ENCODE measurements at places on chromosomes 3 and 15.

DNA sequence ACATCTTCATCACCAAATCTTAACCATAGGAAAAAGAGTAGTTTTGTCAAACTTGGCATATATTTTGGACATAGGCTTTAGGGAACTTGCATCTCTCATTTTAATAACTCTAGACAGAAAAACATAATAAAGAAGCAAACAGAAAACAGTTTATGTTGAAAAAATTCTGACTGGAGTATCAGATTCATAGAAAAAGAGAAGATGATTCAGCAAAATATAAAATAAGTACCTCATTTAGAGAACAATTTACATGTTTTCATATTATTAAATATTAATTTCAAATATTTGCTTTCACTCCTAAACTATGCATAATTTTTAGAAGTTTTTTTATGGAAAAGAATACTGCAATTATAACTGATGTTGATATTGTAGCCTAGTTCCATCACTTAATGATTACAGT is 12.5 kb downstream of the SATB1 start:
- no peak for DNase-seq

DNA sequence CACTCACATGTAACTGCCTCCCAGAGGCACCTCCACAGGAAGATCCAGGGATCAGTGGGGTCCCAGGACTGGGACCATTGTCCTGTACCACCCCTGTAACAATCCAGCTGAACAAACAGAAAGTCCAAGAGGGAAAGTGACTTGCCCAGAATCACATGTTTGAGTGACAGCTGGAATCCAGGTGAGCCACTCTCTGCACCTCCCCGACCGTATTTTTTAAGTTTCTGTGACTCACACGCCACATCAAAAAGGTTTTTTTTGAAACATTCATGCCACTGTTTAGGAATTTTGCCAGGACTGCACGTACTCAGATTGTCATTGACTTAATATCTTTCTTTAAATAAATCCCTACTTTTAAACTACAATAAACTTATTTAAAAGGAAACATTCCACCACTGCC is 9.8 kb upstream of the SLC6A1 start:
- DNase-seq: peak; percentile 20

DNA sequence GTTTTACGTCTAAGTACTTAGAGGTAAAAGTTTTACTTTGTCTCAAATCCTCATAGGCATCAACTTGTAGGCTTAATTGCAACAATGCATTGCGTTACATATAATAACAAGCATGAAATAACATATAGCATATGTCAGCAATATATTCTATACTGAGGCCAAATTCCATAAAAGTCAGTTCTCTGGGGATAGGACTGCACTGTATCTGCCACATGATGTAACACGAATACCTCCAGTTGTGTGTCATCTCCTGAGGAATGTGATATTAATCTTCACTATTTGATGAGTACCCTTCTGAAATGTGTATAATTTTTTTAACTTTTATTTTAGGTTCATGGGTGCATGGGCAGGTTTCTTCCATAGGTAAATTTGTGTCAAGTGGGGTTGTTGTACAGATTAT is 126.4 kb downstream of the IMPG2 start:
- DNase-seq: peak; percentile 93

DNA sequence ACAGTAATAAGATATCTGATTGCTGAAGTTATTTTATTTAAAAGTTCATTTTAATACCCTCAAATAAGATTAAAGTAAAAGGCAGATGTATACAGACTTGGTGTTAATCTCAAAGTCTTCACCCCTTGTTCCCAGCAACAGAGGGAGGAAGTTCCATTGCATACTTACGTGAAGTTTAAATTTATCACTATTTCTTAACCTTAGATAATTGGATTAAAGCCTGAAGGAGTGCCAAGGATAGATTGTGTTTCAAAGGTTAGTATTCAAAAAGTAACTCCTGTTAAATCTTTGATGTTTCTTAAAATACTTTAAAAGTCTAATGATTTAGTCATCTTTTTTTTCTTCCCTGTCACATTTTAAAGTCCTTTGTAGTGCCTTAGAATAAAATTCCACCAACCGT is 39.3 kb downstream of the ATP1B3 start:
- DNase-seq: peak; percentile 32

GRCh38 chr3:125024817-125025216 is 31.0 kb downstream of the HEG1 start:
- DNase-seq: no peak

GRCh38 chr3:144294659-144295538 is 323.3 kb downstream of the DIPK2A start:
- DNase-seq: no peak

GRCh38 chr3:31469385-31469784 is 63.3 kb upstream of the STT3B start:
- DNase-seq: no peak

GRCh38 chr3:29311795-29312194 is 30.9 kb downstream of the RBMS3 start:
- DNase-seq: peak; percentile 51

GRCh38 chr3:112746675-112747280 is 99.9 kb downstream of the CD200R1L start:
- peak; percentile 77 for DNase-seq

DNA sequence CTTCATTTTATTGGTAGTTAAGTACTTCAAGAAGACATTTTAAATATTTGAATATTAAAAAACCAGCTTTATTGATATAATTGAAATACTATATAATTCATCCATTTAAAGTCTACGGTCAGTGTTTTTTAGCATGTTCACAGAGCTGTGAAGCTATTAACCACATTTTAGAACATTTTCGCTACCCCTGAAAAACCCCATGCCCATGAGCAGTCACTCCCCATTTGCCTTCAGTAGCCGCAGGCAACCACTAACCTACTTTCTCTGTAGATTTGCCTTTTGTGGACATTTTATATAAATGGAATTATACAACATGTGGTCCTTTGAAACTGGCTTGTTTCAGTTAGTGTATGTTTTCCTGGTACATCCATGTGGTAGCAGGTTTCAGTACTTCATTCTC is 55.7 kb downstream of the GPR171 start:
- no peak for DNase-seq

DNA sequence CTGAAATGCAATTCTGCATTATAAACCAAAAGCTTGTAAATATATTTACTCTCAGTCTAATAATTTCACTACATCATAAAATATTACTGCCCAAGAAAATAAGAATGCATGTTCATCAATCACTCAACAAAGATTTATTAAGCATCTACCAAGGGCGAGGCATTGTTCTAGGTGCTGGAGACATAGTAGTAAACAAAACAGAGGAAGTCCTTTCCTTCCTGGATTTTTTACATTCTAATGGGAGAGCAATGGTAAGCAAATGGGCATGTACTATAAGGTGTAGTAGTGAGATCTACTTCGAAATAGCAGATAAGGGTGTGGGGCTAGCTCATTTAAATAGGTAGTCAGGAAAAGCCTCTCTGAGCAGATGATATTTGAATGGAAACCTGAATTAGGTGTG is 10.8 kb upstream of the ZFYVE19 start:
- no peak for DNase-seq

DNA sequence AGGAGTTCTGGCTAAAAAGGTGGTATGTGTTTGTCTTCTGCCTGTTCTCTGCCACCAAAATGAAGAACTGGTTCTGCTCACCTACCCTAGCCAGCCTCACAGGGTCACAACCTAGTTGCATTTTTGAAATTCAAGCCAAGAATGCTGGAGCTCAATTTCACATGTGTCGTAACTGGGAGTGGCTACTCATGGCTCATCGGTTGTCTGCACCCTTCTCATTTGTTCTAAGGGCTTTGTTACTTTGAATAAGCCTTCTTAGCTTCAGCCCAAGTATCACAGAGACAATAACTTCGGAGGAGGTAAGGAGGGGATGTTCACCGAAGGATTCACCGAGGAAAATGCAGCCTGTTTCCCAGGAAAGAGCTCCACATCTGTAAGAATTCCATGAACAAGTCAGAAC is 134.3 kb upstream of the RARB start:
- DNase-seq: no peak

- no peak for DNase-seq
These were observed 2.2 kb upstream of the NR2F2 start for GRCh38 chr15:96328181-96328876.

- no peak for DNase-seq
These were observed 141.2 kb upstream of the LINGO1 start for GRCh38 chr15:77773903-77774302.

- peak; percentile 67 for DNase-seq
These were observed 23.8 kb upstream of the TM2D3 start for GRCh38 chr15:101675796-101676582.

- peak; percentile 18 for DNase-seq
These were observed 71.2 kb downstream of the CYP19A1 start for GRCh38 chr15:51267051-51267702.

DNA sequence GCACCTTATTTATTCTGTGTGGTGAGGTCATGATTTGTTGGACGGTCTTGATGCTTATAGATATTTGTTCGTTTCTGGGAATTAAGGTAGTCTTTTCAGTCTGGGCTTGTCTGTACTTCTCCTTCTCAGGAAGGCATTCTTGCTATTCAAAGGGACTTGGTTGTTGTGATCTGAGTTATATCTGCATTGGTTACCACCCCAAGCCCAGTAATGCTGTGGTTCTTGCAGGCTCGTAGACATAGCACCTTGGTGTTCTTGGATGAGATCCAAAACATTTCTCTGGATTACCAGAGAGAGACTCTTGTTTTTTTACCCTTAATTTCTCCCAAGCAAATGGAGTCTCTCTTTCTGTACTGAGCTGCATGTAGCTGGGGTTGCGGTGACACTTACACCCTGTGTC is 128.0 kb upstream of the CBLB start:
- no peak for DNase-seq

DNA sequence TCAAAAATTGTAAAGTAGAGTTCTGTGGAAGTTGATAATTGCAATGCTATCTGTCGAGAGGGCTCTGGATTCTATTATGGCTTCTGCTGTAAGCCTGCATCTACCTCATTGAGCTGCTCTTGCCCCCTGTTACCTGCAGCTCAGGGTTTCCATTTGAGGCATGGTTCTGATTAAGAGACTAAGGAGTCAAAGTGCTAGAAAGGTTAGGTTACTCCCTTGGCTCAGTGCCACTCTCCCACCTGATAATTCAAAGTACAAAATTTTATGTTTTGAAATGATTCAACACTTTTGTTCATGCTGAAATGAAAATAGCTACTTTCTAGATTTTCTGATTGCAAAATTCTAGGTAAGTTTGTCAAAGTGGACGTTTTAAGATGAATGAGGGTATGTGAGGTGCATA is 220.5 kb upstream of the SATB1 start:
- DNase-seq: no peak

DNA sequence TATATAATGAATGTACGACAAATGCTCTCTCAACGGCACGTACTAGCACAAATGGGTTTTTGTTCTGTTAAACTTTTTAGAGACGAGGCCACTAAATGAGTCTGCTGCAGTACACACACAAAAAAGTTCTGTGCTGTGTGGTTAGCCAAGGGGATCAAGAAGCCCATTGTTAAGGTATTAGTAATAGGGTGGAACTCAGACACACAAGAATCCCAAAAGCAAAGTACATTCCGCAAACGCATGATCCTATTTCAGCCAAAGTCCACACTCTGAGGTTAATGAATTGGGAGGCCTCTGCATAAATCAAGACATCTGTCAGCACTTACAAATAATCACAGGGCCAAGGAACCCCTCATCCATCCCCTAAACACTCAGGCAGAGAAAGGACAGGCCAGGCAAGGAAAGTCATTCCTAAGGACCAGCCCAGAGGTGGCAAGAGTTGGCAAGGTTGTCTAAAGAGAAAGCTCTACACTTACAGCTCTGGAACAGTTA is 12.1 kb downstream of the OSBPL10 start:
- peak; percentile 99 for DNase-seq

DNA sequence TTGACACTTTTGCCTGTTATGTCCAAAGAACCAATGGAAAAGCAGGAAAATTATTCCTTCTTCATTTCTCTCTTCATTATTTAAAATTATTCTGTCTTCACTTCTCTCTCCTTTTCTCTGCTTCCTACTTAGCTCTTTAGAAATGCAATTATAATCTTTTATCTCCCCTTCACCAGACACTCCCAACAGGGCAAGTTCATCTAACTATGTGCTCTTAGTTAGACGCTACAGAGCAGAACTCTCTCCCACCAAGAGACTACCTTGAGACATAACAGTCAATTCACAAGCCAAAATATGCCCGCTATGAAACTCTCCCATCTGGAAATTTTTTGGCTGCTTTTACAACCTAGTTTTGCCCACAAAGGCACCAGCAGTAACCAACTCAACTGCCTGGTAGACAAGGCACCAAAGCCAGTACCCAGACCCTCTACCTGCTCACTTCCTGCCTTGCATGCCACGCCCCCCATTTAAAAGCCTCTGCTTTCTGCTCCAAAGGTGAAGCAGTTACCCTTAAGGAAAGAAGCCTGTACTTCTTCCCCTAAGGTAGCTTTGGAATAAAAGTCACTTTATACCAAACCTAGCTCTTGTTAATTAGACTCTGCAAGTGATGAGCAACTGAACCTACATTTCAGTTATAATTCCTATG is 28.1 kb downstream of the CCRL2 start:
- no peak for DNase-seq
